ENCODE measurements at places on chromosomes 6 and 20. TPM values are rescaled to one million over a fixed set of nuclear protein-coding genes. Genes with fewer than 3 reads are reported as not detected.
A peak's percentile ranks its signal among the peaks of the same experiment; 100 is the strongest.

The NOP56 gene
- 84.9 TPM for total RNA-seq

The OPRM1 gene
- total RNA-seq, result not detected

The WDR27 gene
- 38.0 TPM for total RNA-seq

The CPNE5 gene
- total RNA-seq, result 2.4 TPM

The RNF182 gene
- 5.3 TPM for total RNA-seq

- DNase-seq, result no peak
Measured at GRCh38 chr20:15241681-15242080, 904.3 kb upstream of the FLRT3 start.

GRCh38 chr20:2740702-2741101, 48.1 kb downstream of the EBF4 start:
- no peak for DNase-seq

DNA sequence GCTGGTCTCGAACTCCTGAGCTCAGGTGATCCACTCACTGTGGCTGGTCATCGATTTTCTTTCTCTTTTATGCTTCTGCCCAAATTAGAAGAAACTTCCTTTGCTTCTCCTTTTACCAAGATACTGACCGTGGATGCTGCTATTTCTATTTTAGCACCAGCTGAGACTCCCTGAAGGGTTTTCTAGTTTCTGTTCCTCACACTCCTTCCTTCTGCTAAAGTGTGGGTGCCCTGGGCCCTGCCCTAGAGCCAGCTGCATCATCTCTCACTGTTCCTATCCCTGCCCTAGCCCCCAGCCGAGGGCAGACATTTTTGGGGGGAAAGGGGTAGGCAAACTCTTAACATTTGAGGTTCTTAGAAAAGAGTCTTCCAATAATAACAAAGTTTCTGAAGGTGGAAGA, 6.3 kb downstream of the SMOC2 start:
- no peak for DNase-seq

- DNase-seq, result no peak
Measured at GRCh38 chr20:63748070-63748933, 8.7 kb downstream of the SLC2A4RG start.

DNA sequence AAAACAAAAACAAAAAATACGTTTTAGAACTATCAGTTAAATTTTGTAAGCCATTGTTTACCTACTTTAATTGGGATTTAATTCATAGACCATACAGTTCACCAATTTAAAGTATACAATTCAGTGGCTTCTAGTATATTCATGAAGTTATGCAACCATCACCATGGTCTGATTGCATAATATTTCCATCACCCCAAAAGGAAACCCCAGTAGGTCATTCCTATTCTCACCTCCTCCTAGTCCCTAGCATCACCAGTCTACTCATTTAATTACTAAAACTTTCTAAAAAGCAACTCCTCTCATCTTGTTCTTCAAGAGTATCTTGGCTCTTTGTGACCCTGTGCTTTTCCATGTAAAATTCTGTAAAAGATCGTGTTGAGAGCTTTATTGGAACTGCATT, 60.2 kb downstream of the ASXL1 start:
- no peak for DNase-seq

DNA sequence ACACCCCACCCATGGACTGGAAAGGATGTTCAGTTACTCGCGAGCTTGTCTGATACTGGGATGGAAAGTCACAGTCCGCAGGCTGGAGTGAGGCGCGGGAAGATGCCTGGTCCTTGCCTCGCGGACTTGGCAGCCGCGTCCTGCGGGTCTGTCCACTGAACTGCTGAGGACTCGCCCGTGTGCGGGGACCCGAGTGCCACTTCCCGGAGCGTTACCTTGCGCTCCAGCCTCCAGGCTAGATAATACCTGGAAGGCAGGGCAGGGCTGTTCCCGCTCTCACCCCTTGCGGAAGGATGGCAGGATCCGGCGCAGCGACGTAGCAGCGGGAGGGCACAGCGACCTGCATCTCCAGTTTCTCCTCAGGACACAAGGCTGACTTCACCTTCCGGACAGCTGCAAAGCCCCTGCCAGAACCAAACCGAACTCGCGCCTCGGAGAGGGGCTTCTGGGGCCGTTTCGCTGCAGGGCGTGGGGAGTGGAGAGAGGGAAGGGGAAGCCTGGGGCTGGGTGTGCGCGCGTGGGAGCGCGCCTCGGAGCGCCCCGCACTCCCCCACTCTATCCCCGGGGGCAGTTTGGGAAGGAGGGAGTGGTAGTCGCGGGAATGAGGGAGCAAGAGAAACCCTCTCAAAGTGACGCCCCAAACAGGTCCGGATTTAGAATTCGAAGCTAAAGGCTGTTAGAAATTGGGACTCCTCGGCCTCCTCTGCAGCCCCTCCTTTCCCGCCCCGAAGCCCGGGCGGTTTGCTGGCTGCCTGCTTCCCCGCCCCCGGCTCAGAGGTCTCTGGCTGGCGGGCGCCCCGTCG, at the start of gene KCNQ5:
KCNQ5 (plus strand) TSS at position 774 of the 803 bp plus-strand sequence.
- DNase-seq, result peak; percentile 46

GRCh38 chr6:134258849-134259306, 59.0 kb downstream of the SGK1 start:
- no peak for DNase-seq

GRCh38 chr6:23410439-23410838, 715.6 kb upstream of the NRSN1 start:
- DNase-seq, result no peak
